Stimulated activated CD8-positive, alpha-beta memory T cell treated with anti-CD3 and anti-CD28 coated beads, Interleukin-4, amount 100 ng/mL, for 1 hour (primary cell): ENCODE measurements at places on chromosomes 2 and 18.

GRCh38 chr2:83757329-83757728 lies 701.8 kb downstream of the SUCLG1 start:
- DNase-seq: no peak

- no peak for DNase-seq
These were observed 123.7 kb downstream of the TNS1 start for GRCh38 chr2:217878915-217879590.

- DNase-seq: no peak
These were observed 198.2 kb downstream of the PRKCE start for GRCh38 chr2:45849491-45850283.

DNA sequence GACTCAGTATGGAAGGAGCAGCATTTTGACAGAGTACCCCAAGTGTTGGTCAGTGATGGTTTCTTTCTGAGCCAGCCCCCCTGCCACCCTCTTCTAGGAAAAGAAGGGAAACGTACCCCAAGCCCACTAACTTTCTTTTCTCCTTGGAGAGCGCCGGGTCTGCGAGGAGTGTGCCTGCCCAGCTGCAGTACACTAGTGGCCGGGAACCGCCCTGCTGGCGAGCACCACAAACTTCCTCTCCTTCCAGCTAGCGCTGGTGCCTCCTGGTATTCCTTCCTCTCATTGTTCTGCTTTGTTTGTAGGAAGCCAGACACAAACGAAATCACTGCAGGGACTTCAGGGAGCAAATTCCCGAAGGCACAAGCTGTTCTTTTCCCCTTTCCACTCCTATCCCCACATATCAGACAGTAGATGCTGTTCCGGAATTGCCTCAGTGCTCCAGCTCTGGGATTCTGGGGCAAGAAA lies 1.8 kb downstream of the CCDC85A start:
- no peak for DNase-seq

DNA sequence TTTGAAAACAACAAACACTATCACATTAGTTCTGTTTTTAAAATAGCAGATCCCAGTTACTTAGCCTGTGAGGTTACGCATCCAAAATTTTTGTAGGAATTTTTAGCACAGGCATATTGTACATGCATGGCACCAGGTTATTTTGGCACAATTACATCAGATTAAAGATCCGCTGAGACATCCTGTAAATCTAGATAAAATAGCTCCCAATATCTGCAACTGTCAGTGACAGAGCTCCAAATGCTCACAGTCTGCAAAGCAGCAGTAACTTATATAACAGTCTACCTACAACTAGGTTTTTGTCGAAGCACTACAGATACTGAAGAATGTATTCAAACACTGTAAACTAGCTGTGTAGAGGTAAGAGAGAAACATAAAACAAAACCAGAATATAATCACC lies 200.7 kb upstream of the KCNH7 start:
- no peak for DNase-seq

DNA sequence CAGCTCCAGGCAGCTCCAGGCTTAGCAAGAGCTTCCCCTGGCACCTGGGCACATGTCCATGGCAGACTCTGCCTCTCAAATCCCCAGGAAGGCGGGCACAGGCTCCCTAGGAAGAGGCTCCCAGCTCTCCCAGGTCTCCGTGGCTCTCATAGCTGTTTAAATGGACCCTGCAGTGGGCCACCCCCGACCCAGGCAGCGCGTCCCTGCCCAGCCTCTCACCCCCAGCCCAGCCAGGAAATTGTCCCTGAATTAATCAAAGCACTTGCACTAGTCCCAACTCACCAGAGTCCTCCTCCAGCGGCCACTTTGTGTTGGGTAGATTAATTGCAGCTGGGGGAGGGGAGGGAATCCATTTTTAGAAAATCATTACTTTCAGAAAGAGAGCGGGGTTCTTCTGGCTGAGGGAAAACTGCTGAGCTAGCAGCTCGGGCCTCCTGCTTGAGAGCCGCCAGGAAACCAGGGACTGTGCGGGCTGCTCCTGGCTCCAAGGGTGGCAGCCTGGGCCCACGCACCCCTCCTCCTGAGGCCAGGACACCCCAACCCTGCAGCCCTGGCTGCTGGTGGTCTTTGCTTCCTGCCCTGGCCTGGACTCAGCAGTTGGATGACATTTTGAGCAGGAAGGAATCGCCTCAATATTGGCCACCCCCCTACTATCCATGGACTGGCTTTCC lies 36.0 kb downstream of the SMAD7 start:
- DNase-seq: no peak

GRCh38 chr2:15753233-15753798 lies 161.6 kb downstream of the DDX1 start:
- no peak for DNase-seq

DNA sequence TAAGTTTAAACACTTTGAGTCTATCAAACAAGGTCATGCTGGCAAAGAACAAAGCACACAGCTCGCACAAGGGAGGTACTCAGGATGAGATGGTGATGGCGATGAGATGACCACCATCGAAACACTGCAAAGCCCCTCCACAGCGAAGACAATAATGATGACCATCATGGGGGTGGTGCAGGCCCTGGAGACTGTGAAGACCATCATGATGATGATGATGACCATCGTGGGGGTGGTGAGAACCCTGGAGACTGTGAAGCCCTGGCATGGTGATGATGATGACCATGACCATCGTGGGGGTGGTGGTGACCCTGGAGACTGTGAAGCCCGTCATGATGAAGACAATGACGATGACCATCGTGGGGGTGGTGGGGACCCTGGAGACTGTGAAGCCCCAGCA lies 81.6 kb upstream of the SALL3 start:
- no peak for DNase-seq

DNA sequence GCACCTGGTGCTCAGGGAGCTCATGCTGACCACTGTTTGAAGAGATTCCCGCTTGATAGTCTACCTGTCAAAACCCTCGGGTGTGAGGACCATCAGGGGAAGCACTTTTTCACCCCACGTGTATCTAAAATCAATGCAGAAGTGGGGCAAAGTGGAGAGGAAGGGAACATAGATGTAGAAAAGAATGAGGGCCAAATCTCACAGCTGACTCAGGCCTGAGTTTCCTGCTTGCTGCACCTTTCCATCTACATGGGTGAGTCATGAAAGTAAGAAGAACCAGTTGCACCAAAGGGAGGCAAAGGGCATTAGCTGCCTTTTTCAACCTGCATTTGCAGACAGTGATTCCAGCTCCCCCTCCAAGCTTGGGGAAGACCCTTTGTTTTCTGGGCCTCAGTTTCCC lies 100.2 kb upstream of the MYCN start:
- DNase-seq: no peak

GRCh38 chr2:7882296-7882695 lies 799.6 kb upstream of the ID2 start:
- DNase-seq: no peak

GRCh38 chr2:186726938-186727337 lies 33.1 kb downstream of the FAM171B start:
- DNase-seq: no peak

GRCh38 chr2:208939852-208940251 lies 484.0 kb upstream of the MAP2 start:
- DNase-seq: no peak

GRCh38 chr2:70723286-70723885 lies 44.6 kb downstream of the ADD2 start:
- DNase-seq: no peak

GRCh38 chr2:100262555-100263320 lies 59.6 kb downstream of the LONRF2 start:
- DNase-seq: peak; percentile 30

GRCh38 chr18:59561612-59562011 lies 135.6 kb downstream of the CCBE1 start:
- no peak for DNase-seq

DNA sequence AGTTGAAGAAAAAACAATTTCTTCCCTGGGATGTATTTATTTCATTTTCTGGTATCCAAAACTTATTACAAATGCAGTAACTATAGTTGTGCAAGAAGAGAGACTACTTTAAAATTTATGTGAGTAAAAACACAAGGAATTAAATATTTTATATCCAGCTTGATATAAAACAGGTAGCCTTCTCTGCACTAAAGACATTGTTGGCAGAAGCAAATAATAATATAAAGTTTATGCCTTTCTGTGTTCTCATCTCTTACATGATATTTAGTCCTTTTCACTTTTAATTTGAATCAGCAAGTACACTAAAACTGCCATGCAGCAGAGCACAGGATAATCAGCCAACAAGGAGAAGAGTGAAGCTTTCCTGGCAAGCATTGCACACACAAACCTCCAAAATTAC lies 352.7 kb downstream of the ARL6IP6 start:
- no peak for DNase-seq
